Pulmonary artery endothelial cell (primary cell): ENCODE measurements at places on chromosomes 4 and X. TPM values are rescaled to one million over a fixed set of nuclear protein-coding genes. Genes with fewer than 3 reads are reported as not detected.

GRCh38 chr4:124555959-124556358, 156.6 kb downstream of the ANKRD50 start:
- no peak for DNase-seq

- DNase-seq: no peak
These were observed 215.3 kb upstream of the AR start for GRCh38 chrX:67328476-67328875.

DNA sequence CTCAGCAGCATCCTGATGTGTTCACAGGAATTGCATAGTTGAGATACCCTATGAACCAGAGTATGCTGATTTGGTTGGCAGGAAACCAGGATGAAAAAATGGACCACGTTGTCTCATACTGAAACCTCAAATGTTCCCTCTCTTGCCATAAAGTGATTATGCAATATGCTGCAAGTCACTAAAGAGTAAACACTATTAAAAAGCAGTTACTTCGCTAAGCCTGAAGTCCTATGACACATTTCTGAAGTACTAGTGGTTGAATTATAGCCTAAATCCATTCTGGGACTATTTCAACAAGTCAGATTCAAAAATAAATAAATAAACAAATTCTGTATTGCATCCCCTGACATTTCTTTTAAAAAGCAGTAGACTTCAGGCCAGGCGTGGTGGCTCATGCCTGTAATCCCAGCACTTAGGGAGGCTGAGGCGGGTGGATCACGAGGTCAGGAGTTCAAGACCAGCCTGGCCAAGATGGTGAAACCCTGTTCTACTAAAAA, 106.0 kb upstream of the NAP1L5 start:
- no peak for DNase-seq

MXD4 gene
- 66.5 and 74.8 TPM in 2 replicates for total RNA-seq

DNA sequence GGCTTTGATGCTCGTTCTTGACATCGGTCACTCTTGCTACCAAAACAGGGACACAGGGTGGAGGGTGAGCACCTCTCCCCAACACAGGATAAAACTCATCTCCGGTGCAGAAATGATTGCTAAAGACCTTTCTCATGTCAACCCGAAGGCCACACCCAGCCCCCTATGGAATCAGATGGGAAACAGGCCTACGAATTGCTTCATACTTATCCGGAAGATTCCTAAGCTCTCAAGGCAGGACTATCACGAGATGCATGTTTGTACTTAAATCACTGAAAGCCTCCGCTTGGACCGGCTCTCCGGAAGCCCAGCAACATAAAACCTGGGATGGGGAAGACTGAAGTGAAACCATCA, 74.9 kb downstream of the MTMR1 start:
- DNase-seq: no peak

- no peak for DNase-seq
These were observed 6.0 kb downstream of the SAT1 start for GRCh38 chrX:23788946-23789345.

GRCh38 chr4:40231316-40231863, 34.6 kb downstream of the RHOH start:
- no peak for DNase-seq

GRCh38 chrX:79559290-79559689, 192.2 kb upstream of the ITM2A start:
- no peak for DNase-seq

GRCh38 chr4:158053086-158053485, 119.7 kb downstream of the GASK1B start:
- DNase-seq: no peak

LRBA gene
- 62.3 and 63.4 TPM in 2 replicates for total RNA-seq

PLP1 gene
- not detected in 2 replicates for total RNA-seq

- DNase-seq: no peak
These were observed 396.5 kb downstream of the PRDM5 start for GRCh38 chr4:120526033-120526432.

- DNase-seq: peak; percentile 20
These were observed at the start of gene UCHL1 for GRCh38 chr4:41256740-41257256. Gene UCHL1, plus strand, starts transcription at chr4:41256928. Its CDS starts 49 bp downstream, at chr4:41256977.

PCDH18 gene
- total RNA-seq: 0.07 and 0.21 TPM in 2 replicates

GRCh38 chr4:1211891-1212545, 36.9 kb downstream of the CTBP1 start:
- no peak for DNase-seq

NRK gene
- total RNA-seq: 1.6 and 2.5 TPM in 2 replicates

HTN3 gene
- not detected in 2 replicates for total RNA-seq

- no peak for DNase-seq
These were observed 670.1 kb upstream of the EPHA5 start for GRCh38 chr4:66340286-66340893.

- no peak for DNase-seq
These were observed 527.0 kb downstream of the RAB28 start for GRCh38 chr4:12957108-12957507.

DNA sequence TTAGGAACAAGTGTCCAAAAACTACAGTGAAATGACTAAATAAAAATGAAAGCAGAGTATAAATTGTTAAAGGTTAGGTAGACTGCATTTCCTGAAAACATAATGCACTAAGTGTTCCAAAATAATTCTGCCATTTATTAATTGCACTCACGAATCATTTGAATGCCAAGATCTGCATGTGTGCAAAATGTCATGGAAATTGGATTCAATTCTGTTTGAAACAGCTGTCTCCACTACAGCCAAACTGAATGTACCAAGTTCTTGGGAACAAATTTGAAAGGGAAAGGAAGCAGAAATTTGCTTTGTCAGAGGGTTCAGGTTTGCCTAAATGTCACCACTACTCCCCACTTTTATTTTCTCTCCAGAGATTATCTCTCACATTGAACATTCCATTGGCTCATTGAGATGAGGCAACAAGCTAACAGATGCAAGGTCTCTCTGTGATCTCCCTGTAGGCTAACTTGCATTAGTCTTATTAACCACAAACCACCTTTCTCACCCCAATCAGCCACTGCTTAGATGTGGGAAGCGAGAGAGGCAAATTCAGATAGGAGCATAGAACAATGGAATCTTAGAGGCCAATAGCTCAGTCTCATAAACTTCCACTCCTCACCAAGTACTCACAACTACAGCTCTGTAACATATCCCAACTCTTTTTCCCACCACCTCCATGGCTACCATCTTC, 226.6 kb downstream of the KDR start:
- DNase-seq: no peak

GRCh38 chr4:175271010-175271630, 353.0 kb downstream of the ADAM29 start:
- DNase-seq: no peak

DNA sequence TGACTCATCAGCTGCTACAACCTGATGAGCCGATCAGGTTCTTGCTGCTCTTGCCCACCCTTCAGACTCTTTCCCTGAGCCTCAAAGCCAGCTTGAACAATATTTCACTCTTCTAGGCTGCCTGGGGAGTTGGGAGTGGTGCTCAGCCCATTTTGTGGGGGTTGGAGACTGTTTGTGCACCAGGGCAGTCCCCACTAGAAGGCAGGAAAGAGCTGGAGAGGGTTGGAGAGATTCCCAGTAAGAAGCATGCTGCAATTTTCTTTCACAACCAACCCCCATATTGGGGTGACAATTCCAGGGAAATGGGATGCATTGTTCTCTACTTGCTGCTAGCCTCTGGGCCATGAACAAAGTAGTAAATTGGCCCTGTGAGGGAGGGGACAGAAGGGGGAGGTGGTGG, 44.1 kb downstream of the SLC16A2 start:
- DNase-seq: no peak

- no peak for DNase-seq
These were observed 41.2 kb downstream of the APLN start for GRCh38 chrX:129613596-129613995.

CSN1S1 gene
- not detected in 2 replicates for total RNA-seq

- no peak for DNase-seq
These were observed 181.5 kb downstream of the SHROOM3 start for GRCh38 chr4:76616526-76616925.

DNA sequence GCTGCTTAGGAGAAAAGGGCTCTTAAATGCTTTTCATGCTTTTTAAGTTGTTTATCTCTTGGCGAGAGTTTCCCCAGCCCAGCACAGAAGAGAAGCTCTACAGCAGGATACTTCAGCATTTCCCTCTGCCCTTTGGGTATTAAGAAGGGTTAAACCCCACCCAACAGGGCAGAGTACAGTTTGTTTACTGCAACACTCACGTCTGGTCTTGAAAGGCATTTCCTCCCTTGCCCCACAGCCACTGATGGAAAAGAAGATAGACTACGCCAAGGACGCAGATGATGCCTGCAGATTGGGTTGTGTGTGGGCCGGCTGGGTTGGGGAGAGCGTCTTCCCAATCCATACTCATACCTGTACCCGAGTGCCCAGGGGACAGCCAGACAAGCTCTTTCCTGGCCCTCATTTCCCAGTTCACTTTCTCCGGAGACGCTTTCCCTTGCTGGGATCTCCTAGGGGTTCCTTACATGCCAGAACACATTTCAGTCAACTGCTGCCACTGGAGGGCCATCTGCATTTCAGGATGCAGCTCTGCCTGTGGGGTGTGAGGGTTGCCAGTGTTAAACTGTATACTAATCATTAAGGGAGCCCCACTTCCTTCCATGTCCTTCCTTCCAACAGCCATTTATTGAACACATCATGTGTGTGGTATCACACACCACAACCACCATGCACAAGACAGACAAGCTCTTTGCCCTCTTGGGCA, 96.5 kb upstream of the DHX15 start:
- DNase-seq: no peak

DNA sequence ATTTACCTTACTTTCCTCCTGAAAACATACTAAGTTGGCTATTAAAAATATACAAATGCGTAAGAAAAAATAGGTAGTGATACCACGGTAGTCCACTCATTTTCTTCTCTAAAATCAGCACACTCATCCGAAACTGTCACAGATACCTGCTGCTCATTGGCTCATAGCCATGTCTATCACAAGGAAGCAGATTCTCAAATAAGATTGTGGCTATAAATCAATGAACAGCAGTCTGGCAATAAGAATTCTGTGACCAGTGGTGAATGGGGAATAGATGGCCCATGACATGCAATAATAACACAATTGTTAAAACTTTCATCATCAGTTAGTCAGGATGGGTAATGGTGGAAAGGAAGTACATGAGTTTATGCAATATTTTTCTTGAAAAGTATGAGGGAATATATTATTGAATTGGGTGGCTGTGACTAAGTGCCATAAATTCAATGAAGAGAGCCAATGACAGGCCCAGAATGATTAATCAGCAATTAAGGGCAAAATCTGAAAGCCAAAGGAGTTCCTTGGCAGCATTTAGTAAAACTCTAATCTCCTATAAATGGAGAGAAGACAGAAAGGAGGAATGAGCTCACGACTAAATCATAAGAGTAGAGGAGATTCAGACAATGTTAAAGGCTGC, 202.3 kb upstream of the NEIL3 start:
- DNase-seq: no peak

PDCL2 gene
- not detected in 2 replicates for total RNA-seq

GRCh38 chrX:150495496-150495895, 72.9 kb upstream of the MTM1 start:
- no peak for DNase-seq

GRCh38 chr4:113935190-113935589, 44.3 kb downstream of the ARSJ start:
- no peak for DNase-seq

- no peak for DNase-seq
These were observed 138.6 kb downstream of the AMELX start for GRCh38 chrX:11431786-11432185.

DNA sequence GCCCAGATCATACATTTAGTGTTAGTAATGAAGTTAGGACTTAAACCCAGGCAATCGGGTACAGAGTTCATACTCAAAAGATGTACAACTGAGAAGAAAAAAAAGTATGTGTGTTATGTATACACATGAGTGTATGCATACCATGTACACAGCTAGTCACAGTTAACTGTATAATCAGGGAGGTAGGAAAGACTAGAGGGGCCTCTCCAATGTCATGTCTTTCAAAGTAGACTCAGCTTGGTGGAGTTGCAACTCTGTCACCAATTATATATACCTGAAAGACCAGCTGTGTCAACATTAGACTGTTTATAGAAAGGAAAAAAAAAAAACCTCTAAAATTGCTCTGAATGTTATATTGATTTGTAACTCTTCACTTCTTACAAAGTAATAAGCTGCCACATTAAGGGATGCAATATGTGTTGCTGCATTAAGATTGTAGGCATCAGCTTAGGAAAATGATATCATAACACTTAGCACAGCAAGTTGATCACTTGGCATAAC, 167.5 kb downstream of the DCTD start:
- DNase-seq: no peak

DNA sequence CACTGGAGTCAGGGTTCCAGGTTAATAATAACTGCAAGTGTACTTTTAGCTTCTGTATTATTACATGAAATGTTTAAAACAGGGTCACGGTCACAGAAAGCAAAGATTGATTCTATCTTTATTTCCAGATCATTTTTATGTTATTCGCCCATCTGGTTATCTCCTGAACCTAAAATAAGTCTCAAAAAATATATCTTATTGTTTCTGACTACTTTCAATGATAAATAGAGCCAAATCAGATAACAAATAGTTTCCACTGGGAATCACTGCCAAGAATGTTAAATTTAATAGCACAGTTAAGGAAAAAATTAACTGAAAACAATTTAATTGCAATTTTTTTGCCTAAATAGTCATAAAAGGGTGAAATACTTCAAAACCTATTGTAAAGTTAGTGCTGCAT, 17.2 kb upstream of the VEGFD start:
- no peak for DNase-seq

EDA gene
- total RNA-seq: 0.92 and 2.5 TPM in 2 replicates

EDA2R gene
- total RNA-seq: 3.8 and 8.1 TPM in 2 replicates

DNA sequence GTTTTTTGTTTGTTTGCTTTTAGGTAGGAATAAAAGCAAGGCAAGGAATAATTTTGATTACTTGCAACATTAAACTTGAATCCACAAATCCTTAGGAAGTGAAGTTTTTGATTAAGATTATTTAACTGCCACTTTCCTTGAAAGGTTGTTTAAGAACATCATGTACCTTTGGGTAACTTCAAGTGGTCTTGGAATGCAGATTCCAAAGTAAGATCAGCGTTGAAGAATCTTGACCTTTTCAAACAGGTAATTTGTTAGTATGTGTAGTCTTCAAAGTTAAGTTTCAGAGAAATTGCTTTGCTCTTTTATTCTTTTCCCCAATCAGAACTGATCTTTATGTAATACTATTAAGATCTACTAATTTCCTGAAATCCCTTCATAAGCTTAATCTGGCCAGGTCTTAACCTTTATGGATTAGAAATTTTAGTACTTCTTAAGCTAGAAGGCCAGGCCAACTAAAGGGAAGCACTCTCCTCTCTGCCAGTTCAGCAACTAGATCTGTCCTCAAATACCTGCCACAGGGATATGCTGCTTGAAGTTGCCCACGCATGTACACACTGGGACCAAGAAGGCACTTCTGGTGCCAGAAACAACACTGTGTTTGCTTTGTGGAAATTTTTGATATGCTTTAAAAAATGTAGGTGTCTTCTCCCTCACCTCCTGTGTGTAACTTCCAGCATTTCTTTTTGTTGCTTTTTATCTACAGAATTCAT, 7.4 kb downstream of the NPNT start:
- DNase-seq: no peak

ASMT gene
- not detected in 2 replicates for total RNA-seq

DNA sequence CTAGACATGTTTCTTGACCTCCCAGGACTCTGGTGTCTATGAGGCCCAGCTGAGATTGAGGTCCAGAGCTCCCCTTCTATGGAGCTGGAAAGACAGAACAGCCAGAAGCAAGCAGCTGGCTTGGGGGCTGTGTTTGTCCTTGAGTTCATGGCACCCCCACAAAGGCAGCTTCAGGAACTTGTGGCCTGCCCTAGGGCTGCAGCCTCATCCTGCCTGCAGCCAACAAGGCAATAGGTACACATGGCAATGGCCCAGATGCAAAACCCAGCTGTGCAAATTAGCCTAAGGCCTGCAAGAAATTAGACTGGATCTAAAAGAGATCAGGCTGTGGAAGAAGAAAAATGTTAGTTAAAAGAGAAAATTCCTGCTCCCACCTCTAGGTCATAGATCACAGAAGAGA, 131.7 kb upstream of the NALF2 start:
- no peak for DNase-seq
